ENCODE measurements at places on chromosomes 11 and 22. TPM values are rescaled to one million over a fixed set of nuclear protein-coding genes. Genes with fewer than 3 reads are reported as not detected.

- DNase-seq: no peak
Measured at GRCh38 chr22:39405346-39406085, 5.9 kb downstream of the TAB1 start.

The LUZP2 gene
- not detected for total RNA-seq

DNA sequence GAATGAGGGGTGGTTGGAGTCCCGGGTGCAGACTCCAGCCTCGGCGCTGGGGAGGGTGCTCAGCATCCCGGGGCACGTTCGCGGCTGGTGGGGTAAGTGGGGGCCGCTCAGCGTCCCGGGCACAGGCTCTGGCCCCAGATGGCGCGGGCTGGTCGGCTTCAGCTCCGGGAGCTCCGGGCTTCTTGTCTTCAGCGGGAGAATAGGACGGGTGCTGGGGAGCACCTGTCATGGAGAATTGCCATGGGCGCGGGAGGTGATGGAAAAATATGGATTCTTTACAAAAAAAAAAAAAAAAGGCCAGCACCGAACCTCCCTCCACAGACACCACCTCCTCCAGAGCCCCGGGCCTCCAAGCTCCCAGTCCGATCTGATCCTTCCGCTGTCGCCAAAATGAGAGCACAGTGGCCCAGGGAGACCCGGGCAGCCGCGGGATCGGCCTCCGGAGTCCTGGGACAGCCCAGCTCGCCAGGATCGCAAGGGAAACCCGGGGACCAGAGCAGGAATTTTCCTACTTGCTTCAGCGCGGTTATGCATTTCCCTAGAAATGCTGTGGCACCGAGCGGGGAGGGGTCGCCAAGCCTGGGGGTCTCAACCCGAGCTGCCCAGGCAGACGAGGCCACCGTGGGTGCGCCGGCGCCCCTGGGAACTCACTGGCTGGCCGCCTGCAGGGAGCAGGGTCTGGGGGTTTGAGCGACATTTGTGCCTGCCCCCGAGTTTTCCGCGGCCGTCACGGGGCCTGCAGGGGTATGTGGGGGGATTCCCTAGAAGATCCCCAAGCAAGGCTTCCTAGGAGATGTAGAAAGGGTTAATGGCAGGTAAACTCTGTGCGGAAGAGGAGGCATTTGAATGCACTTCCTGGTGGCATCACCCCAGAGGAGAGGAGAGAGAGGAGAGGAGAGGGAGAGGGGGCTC lies 1336.9 kb downstream of the BRD1 start:
- no peak for DNase-seq

DNA sequence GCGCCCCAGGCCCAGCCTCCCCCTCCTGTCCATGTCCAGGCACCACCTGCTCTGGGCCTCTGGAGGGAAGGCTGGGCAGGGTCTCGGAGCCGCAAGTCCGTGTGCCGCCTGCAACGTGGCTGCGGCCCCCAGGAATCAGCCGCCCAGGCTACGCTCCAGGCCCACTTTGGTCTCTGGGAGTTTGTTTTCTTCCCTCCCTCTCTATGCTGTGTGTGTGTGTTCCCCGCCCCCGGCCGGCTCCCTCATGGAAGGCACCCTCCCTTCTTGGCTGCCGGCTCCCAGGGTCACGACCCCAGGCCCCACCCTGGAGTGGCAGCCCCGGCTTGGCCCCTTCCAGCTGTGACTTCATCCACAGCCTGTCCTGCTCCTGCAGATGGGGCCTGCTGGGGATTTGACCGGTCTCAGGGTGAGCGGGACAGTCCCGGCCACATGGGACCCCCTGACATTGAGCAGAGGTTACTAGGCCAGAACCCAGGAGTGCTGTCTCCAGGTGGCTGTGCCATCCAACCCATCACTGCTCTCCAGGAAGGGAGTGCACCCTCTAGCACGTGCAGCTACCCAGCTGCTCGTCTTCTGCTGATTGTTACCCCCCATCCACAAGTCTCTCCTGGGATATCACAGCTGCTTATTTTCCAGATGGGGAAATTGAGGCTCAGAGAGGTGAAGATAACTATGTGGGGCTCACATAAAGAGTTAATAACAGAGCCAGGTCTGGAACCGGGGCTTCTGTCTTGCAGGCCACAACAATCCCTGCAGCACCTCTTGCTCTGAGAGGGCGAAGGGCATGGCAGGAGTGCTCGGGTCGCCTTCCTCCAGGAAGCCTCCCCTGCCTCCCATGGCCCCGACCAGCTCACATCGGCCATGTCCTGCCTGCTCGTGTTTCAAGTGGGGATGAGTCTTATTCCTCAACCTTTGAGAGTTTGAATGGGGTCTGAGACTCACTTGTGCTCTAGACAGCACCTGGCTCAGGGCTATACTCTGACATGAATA lies 2.8 kb upstream of the LIF start:
- peak; percentile 85 for DNase-seq

- peak; percentile 76 for DNase-seq
Measured at GRCh38 chr11:66068923-66069714, 953 bp upstream of the PACS1 start.

DNA sequence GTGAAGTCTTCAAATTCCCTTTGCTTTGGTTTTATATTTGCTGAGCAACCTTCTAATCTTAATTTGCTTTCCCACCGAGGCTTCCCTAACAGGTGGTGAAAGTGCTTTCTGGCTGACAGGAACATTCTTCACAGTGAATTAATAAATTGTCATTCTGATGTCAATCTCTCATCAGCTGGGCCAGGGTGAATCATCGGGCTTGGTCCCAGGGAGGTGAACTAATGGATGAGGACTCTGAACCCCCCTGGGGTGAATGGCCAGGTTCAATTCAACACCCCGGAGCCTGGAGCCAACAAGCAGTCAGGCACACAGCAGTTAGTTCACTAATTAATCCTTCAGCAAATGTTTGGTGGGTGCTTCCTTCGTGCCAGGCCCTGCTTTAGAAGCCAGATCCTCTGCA lies 155.4 kb upstream of the PDGFD start:
- no peak for DNase-seq

The GGTLC2 gene
- not detected for total RNA-seq

The RIC3 gene
- total RNA-seq: 11.7 TPM

DNA sequence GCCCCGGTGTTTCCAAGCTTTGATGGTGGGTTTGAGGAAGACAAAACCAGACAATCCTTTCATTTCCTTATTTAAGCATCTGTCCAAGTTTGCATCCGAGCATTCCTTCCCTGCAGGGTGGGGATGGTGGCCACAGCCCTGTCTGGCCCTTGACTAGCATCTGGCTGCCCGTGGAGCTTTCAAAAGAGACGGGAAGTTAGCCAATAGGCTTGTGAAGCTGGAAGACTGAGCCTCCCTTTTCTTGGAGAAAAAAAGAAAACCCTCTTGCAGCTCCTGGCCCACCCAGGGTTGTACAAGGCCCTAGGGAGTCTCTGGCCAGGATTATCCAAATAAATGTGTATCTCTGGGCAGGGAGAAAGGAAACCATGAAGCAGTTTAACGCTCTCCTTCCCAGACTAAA lies 60.6 kb downstream of the MICAL2 start:
- no peak for DNase-seq

- no peak for DNase-seq
Measured at GRCh38 chr11:128311742-128312719, 275.3 kb downstream of the ETS1 start.

GRCh38 chr22:25518000-25518663 lies 46.3 kb upstream of the GRK3 start:
- no peak for DNase-seq

GRCh38 chr11:69219991-69220390 lies 64.3 kb downstream of the SMIM38 start:
- DNase-seq: no peak

The ZFTA gene
- total RNA-seq: 12.6 TPM

DNA sequence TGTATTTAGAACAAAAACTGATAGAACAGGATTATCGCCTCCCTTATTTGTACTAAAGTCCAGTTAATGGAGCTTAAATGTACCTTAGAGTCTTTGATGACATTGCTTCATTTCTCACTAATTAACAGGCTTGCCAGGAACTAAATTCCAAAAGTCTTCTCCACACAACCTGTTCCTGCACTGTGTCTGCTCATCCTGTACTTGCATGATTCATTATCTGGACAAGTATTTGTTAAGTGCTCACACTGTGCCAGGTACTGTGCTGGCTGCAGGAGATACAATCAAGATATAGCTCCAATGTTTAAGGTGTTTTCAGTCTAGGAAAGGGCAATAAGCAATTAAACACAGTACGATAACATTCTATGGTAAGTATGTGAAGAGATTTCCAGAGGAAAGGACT lies 485.9 kb upstream of the TENM4 start:
- DNase-seq: no peak

- peak; percentile 86 for DNase-seq
Measured at GRCh38 chr11:46696212-46696558, 4.2 kb downstream of the ARHGAP1 start.

DNA sequence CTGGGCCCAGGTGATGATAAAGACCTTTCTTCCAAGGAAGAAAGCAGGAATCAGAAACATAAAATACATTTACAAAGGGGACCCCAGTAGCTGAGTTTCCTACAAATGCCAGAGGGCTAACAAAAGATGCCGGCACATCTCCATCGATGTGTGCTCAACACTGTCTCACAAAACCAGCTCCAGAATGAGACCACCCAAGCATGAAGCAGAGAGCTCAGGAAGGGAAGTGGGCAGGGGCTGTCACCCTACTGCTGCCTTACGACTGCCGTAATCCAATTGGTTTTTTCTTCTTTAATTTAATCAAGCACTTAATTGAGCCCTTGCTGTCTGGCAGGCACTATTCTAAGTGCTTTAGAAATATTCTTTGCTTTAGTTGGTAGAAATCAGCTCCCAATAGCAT lies 26.1 kb downstream of the SMCO4 start:
- no peak for DNase-seq

The HBB gene
- 140 TPM for total RNA-seq

GRCh38 chr11:46381048-46381818 lies at the start of gene MDK:
Gene MDK, plus strand, starts transcription at chr11:46381669. Its CDS starts 389 bp downstream, at chr11:46382058.
- DNase-seq: no peak

DNA sequence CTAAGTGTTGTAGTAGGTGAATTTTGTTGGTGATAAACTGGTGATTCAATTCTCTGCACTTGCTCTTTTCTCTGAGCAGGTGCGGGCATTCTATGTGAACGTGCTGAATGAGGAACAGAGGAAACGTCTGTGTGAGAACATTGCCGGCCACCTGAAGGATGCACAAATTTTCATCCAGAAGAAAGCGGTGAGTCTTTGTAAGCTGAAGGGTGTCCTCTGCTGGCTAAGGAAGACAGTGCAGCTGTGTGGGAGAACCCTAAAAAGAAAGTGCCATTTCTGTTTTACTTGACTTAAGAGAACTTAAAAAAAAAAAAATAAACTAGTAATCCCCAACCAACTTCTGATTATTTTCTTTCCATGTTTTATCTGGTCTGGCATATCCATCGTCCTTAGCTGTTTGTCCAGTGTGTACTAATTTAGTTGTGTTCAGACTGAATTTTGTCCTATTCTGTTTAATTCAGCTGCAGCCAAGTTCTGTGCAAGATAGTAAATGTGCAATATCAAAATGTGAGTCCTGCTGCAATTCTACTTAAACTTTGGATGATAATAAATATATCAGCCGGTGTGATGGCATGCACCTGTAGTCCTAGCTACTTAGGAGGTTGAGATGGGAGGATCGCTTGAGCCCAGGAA lies 29.6 kb downstream of the CAT start:
- no peak for DNase-seq

The PDE2A gene
- total RNA-seq: 41.2 TPM

The MCAM gene
- total RNA-seq: 68.7 TPM

The ESAM gene
- 43.1 TPM for total RNA-seq

- no peak for DNase-seq
Measured at GRCh38 chr22:39431821-39432251, 25.0 kb upstream of the MGAT3 start.

DNA sequence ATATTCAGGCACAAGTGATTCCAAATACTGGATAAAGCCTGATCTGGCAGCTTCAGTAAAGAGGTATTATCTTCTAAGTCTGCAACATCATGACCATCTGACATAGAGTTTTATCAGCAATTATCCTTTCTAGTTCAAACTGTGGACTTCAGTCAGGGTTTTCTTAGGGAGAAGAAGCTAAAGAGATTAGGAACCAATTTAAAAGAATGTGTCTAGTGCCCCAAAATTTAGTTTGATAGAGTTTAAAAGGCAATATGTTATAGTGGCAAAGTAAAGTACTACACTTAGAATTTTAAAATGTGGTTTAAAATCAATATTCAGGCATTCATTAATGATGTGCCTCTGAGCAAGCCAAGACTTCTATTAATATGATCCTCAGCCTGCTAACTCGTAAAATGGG lies 5.4 kb downstream of the PAK1 start:
- DNase-seq: no peak

The B3GAT1 gene
- total RNA-seq: 0.16 TPM

The FADS3 gene
- 113 TPM for total RNA-seq

The MS4A6A gene
- 64.0 TPM for total RNA-seq

The ASCL2 gene
- 0.24 TPM for total RNA-seq
